ENCODE measurements at places on chromosomes 6 and 20.

- DNase-seq = no peak
These were observed 84.2 kb downstream of the TRERF1 start for GRCh38 chr6:42367353-42368011.

- DNase-seq = no peak
These were observed 46.0 kb downstream of the HUS1B start for GRCh38 chr6:610882-611281.

- DNase-seq = peak; percentile 79
These were observed 403.4 kb downstream of the GJA1 start for GRCh38 chr6:121838842-121839241.

DNA sequence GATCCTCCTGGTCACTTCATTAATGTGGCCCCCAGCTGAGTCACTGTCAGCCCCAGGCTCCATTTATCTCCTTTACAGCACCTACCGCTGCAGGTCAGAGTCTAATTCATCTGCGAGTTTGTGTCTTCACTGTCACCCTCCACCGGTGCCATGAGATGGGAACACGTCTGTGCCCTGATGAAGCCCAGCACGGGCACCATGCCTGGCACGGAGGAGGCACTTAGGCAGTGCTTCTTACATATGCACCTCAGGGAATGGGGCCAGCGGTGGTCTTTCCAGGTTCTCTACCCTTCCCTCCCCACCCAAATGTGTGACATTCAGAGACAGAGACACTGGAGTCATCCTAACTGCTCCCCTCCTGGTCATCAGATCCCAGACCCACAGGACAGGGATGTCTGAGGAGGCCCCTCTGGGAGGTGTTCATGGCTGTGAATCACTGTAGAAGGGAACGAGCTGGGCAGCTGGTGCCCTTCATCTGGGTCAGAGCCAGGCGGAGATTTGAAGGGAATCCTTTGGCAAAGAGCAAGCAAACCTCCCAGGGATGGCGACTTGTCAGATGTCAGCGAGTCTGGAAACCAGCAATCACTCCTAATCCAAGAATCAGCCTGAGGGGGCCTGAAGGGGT lies 364.6 kb downstream of the PREX1 start:
- DNase-seq = no peak

All from fibroblast of skin of back (primary cell).